Stimulated activated CD8-positive, alpha-beta memory T cell treated with anti-CD3 and anti-CD28 coated beads, Interleukin-7, amount 100 ng/mL, for 1 hour (primary cell): ENCODE measurements at places on chromosomes 4 and X.

- DNase-seq: no peak
Measured at GRCh38 chr4:107647591-107647990, 72.4 kb downstream of the PAPSS1 start.

DNA sequence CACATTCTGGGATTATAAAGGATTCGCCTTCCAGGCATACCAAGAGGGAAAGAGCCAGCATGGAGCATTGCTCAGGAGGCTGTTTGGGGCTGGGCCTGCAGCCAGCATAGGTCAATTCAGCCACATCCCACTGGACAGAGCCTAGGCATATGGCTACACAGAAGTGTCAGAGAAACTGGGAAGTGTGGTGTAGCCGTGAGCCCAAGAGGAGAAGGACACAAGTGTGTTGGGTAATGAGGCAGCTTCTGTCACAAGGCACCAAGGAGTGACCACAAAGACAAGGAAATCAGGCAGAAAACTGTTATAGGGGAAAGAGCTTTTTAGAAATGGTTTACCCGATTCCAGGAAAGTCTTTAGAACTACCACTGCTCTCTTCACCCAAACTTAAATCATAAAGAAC is 178.6 kb upstream of the TBL1X start:
- DNase-seq: no peak

GRCh38 chr4:576991-577498 is 950 bp upstream of the TMEM271 start:
- no peak for DNase-seq

GRCh38 chrX:38313190-38313589 is 14.1 kb downstream of the RPGR start:
- no peak for DNase-seq

GRCh38 chr4:85747882-85748491 is 273.0 kb downstream of the ARHGAP24 start:
- no peak for DNase-seq

DNA sequence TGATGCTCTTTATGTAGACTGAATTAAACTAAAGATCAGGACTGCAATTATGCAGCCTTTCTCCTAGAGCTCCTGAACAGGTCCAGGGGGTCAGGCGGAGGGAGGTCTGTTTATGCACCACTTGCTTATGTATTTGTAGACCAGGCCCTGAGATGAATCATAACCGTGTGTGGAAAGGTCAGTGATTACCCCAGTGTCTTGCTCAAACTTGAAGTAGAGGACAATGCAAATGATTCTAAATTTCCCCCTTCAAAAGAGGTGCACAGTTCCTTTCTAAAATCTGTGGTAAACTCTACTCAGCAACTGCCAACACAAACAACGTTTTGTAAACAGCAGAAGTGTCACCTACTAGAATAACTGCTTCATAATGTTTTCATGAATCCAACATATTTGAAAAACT is 13.0 kb upstream of the TBC1D9 start:
- DNase-seq: no peak

DNA sequence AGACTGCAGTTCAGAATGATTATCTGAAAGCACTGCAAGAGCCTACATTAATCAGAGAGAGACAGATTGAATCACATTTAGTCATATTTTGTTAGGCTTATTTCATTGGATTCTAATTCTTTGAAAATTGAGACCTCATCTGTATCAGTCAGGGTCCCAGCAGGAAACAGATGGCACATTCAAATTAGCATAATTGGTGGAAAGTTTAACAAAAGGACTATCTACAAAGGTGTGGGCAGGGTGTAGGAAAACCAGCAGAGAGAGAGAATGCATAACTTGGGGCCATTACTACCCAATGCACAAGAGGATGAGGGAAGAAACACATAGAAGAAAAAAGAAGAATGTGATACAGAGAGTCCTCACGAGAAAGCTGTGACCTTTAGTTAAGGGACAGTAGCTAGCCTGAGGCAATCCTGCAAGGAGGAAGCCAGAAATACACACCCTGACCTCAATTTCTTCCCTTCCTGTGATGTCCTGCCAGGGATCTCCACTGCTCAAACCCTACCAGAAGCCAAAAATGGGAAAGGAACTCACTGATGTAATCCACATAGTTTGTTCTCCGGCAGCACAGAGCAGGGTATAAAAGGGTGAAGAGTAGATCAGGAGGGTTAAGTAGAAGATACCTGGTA is 17.7 kb upstream of the XKRX start:
- DNase-seq: no peak

DNA sequence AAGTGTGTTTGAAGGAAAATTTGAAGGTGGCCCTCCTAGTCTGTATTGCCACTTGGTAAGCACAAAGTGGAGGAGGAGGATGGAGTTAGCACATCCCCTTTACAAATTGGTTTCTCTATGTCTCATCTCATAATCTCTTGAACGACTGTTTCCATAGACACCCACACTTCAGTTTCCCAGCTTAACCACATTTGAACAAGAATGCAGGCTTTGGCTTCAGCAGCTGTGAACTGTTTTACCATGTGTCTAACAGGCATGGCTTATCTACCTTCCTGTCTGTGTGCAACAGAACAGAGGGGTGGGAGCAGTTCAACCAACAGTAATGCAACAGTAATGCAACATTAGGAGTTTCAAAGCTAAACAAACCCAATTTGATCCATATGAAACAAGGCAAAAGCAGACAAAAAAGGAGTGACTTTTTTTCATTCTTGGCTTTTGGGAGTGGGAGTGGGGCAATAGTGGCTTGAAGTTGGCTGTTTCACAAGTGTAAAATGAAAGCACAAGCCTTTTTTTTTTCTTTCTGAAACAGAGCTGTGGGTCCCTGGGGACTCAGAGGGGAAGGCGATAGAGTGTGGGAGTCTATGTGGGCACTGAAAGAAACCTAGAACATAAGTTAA is 108.0 kb downstream of the ITM2A start:
- DNase-seq: peak; percentile 20

GRCh38 chr4:155338196-155338595 is 38.6 kb downstream of the MAP9 start:
- no peak for DNase-seq

DNA sequence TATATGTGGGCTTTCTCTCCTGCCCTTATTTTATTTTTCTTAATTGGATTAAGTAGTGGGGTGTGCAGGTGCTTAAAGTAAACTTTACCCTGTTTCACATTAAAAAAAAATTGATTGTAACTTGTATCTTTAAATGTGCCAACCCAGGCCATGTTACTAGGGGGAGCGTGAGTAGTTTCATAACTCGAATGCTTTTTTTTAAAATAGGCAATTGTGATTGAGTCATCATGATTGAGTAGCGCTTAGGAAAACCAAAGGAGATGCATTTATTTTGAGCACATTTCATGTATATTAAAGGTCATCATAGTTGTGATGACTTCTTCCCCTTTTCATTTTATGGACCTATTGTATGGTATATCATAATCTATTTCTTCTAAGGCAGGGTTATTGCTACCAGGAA is 32.2 kb downstream of the GPAT3 start:
- no peak for DNase-seq

DNA sequence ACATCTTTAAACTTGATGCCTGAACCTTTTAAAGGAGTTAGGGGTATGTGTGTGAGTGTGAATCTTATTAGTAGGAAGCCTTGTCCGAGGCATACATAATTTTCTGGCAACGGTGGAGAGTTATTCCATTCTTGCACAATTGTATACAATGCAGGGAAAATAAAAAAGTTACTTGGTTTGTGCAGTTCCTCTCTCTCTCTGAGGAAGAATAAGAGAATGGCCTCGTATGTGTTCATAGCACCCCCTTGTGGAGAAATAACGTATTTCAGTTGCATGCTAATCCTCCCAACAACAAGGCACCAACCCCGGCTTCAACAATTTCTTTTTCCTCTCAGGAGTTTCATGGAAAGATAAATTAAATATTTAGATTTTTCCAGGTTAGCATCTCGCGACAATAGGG is 33.7 kb upstream of the FGF13 start:
- DNase-seq: no peak

DNA sequence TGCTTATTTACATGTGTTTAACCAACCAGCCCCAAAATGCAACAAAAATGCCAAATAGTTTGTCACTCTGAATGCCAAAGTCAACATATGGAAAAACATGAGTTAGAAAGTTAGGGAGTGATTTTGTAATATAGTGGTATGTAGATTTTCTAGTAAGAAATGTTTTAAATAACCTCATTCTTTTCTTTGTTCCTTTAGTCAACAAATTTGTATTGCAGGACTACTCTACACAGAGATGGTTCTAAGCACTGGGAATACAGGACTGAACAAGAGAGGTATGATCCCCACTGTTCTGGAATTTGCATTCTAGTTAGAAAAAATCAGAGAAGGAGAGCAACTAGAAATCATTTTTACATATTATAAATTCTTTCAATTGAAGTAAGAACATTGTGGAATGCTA is 218.8 kb upstream of the ANXA10 start:
- no peak for DNase-seq

- DNase-seq: peak; percentile 6
Measured at GRCh38 chr4:145557720-145558119, 61.5 kb upstream of the MMAA start.

- DNase-seq: no peak
Measured at GRCh38 chrX:49661881-49662280, 33.9 kb downstream of the PAGE1 start.

- DNase-seq: no peak
Measured at GRCh38 chr4:187937557-187937956, 58.0 kb upstream of the ZFP42 start.

DNA sequence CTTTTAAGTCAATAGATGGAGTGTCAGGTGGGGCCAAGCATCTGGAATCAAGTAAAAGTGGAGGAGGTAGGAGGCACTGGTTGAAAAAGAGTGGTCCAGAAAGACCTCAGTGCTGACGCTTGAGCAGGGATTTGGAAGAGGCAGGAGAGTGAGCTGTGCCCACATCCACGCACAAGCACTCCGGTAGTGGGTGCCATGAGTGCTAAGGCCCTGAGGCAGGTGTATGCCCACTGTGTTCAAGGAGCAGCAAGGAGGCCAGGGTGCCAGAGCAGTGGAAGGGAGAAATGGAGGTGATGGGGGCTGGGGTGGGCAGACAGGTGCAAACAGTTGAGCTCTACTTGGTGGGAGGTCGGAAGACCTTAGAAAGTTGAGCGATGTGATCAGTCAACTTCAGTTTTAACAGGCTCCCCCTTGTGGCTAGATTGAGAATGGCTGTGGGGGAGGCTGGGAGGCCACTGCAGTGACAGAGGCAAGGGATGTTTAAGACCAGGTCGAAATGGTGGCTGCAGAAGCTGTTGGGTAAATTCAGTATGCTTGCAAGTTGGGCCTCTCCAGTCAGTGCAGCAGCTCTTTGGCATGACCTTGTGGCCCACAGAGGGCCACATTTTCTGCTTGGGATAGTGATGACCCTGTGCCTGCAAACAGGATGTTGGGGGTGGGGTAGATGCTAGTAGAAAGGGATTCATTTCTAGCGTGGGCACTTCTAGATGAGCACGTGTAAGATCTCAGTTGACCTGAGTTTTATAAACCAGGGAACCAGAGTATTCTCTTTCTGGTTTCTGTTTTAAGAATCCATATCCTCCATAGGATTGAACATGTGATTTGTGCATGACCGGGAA is 12.7 kb downstream of the TKTL1 start:
- DNase-seq: peak; percentile 66

- no peak for DNase-seq
Measured at GRCh38 chr4:82733636-82734035, 65.0 kb downstream of the SCD5 start.

GRCh38 chrX:8306291-8306925 is 135.3 kb upstream of the VCX2 start:
- no peak for DNase-seq

DNA sequence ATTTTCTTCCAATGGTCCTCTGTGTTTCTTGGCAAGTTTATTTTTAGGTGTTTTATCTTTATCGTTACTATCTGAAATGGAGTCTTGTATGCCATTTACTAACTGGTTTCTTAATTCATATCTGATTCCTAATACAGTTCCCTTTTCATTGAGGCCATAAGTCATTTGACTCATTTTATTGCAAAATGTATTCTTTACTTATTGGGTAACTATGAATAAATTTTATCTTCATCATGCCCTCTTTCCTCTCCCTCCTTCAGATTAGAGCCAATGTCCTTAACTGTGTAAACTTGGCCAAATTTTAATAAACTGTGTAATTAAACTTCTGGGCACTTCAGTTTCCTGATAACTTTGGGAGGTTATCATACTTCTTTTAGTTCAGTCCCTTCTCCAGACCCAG is 19.3 kb upstream of the MSMO1 start:
- DNase-seq: no peak

GRCh38 chr4:79017481-79017880 is 78.2 kb upstream of the PAQR3 start:
- no peak for DNase-seq

DNA sequence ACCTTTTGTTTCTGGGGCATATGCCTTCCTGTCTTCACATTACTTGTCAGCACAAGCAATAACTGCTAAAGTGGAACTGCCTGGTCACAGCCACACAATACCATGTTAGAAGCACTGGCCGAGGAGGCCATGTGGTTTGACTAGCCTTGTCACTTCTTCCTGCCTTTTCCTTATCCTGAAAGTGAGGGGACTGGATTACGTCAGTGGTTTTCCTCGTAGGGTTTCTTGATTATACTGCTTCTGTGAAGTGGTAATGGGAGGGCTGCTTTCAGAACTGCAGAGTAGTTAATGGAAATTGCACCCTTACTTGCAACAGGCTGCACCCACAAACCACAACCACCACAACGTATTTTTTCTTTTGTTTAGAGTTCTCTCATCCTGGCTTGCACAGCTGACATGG is 26.6 kb downstream of the ZRSR2 start:
- DNase-seq: no peak

DNA sequence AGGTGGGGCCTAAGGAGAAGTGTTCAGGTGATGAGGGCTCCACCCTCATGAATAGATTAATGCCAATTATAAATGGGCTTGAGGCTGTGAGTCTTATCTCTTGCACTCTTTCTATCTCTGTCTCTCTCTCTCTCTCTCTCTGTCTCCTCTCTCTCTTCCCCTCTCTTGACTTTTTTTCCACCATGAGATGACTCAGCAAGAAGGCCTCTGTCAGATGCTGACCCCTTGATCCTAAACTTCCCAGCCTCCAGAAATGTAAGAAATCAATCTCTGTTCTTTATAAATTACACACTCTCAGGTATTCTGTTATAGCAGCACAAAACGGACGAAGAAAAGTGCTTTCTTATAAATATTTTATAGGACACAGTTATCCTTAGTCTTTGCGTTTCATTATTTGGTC is 184.9 kb upstream of the PCDH7 start:
- no peak for DNase-seq

DNA sequence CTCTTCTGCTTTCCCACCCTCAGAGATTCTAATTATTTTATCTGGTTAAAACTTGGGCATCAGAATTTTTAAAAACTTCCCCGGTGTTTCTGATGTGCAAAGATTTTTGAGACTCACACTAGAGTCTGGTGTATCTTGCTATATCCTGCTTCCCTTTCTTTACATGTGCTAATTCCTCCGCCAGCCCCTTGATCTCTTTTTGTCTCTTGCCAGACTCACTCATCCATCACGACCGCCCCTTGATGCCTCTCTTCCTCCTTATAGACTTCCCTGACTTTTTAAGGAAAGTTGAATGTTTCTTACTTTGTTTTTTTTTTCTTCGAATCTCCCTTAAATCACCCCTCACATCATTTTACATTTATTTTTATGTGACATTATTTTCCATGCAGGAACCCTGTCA is 274.9 kb upstream of the PITX2 start:
- DNase-seq: no peak
